Naive thymus-derived CD8-positive, alpha-beta T cell (primary cell): ENCODE measurements at places on chromosomes 11 and 22. TPM values are rescaled to one million over a fixed set of nuclear protein-coding genes. Genes with fewer than 3 reads are reported as not detected.

DNA sequence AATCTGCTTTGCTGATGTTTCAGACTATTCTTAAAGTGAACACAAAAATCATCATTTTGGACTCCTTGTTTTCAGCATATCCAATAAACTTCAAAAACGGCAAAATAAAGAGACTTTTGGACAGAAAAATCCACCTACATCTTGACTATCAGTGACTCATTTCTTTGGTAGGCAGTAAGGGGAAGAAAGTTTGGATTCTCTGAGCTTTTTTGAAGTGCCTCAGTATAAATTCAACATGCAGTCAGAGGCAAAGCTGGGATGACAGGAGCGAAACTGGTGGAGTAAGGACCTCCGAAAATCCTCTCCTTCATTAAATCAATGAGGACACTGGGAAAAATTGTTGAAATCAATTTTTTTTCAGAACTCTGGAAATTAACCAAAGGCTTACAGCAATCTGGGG lies 29.7 kb downstream of the EFCAB6 start:
- no peak overlapping the region for H3K4me3 ChIP-seq
- H3K4me1 ChIP-seq, result no peaks in the 10 kb centered on the region
- no peaks in the 10 kb centered on the region for H3K36me3 ChIP-seq

DNA sequence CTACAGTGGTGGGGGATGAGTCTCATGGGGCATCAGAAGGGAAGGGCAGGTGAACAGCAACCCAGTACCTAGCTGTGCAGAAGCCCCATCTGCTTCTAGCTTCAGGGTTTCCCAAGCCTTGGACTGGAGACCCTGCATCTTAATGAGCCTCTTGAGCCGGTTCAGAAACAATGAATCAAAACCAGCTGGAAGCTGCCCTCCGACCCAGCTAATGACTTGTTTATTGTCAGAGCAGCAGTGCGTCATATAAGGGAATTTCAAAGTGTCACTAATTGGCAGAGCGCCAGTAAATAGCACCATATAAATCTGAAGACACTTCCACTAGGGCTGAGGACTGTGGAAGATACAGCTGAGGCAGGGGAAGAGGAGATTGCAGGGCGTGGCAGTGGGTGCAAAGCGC lies 57.5 kb downstream of the RPUSD4 start:
- no peak for DNase-seq
- H3K36me3 ChIP-seq, result no peaks in the 10 kb centered on the region
- peaks cover 6% of the 10 kb centered on the region for H3K27me3 ChIP-seq
- H3K27ac ChIP-seq, result no peak overlapping the region
- no peak overlapping the region for H3K4me3 ChIP-seq

FXYD2 gene
- 14.4 TPM for total RNA-seq

- no peak overlapping the region for H3K4me3 ChIP-seq
- no peaks in the 10 kb centered on the region for H3K36me3 ChIP-seq
- H3K27me3 ChIP-seq, result no peaks in the 10 kb centered on the region
Observed at GRCh38 chr11:123507043-123507442, 77.0 kb downstream of the GRAMD1B start.

DNA sequence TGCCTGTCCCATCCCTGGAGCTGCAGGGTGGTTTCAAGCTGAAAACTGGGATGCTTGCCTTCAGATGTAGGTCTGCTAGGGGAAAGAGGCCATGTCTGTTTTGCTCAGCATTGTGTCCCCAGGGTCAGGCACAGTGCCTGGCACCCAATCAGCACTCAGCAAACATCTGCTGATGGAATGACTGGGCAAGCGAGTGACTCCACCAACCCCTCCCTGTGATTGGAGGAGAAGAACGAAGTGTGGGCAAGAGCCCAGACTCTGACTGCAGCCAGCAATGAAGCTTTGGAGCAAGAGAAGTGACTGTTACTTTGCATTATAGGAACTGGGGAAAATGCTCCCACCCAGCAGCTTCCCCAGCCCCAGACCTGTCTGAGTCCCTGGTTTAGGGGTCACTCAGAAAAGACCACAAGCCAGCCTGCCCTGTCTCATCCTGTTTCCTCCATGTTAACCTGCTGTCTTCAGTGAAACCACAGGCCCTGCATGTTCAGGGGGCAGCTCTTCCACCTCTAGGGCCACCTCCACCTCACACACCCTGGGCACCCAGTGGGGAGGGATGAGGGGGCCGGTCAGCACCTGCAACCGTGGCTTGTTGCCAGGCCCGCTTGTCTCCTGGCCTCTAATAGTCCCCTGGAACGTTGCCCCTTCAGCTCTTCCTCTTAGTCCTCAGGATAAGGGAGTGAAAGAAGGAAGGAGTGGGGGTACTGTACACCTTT lies 147.4 kb downstream of the TRIM29 start:
- no peak overlapping the region for H3K4me3 ChIP-seq
- no peaks in the 10 kb centered on the region for H3K4me1 ChIP-seq
- no peak overlapping the region for H3K27ac ChIP-seq

TALDO1 gene
- 120 TPM for total RNA-seq

GRCh38 chr11:6402561-6402981 lies 12.3 kb downstream of the SMPD1 start:
- peaks cover 31% of the 10 kb centered on the region for H3K36me3 ChIP-seq
- H3K4me1 ChIP-seq, result peaks cover 68% of the 10 kb centered on the region
- DNase-seq, result peak; percentile 98
- H3K27me3 ChIP-seq, result no peaks in the 10 kb centered on the region
- H3K27ac ChIP-seq, result peak overlapping the region; percentile 91

GRCh38 chr11:57473285-57473841 lies 13.0 kb downstream of the RTN4RL2 start:
- DNase-seq, result no peak
- H3K36me3 ChIP-seq, result no peaks in the 10 kb centered on the region
- no peak overlapping the region for H3K4me3 ChIP-seq
- H3K27ac ChIP-seq, result no peak overlapping the region
- H3K27me3 ChIP-seq, result no peaks in the 10 kb centered on the region

IGSF22 gene
- 5.4 TPM for total RNA-seq

- no peaks in the 10 kb centered on the region for H3K27me3 ChIP-seq
- no peaks in the 10 kb centered on the region for H3K36me3 ChIP-seq
- H3K27ac ChIP-seq, result peak overlapping the region; percentile 75
- no peak for DNase-seq
- H3K4me3 ChIP-seq, result no peak overlapping the region
Observed at GRCh38 chr22:24128021-24128420, 53.3 kb upstream of the SUSD2 start.

DNA sequence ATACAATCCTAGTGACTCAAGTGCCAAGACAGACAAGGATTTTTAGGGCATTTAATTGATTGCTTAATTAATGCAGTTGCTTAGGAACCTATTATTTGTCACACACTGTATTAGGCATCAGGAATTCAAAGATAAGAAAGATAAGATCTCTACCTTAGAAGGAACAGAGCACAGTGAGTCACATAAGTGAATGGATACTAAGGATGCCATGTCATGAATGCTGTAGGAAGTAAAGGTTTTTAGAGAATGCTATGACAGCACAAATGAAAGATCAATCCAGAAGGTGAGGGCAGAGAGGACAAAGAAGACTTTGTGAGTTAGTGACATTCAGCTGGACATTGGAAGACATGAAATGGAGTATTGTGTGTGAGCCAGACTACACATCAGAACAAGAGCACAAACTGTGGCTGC lies 147.9 kb upstream of the DDI1 start:
- H3K4me3 ChIP-seq, result no peak overlapping the region
- H3K27me3 ChIP-seq, result no peaks in the 10 kb centered on the region
- no peak for DNase-seq
- H3K4me1 ChIP-seq, result no peaks in the 10 kb centered on the region
- H3K36me3 ChIP-seq, result no peaks in the 10 kb centered on the region
- H3K27ac ChIP-seq, result no peak overlapping the region

- H3K27ac ChIP-seq, result no peak overlapping the region
- DNase-seq, result no peak
- peak overlapping the region; percentile 22 for H3K4me3 ChIP-seq
- peaks cover 21% of the 10 kb centered on the region for H3K4me1 ChIP-seq
Observed at GRCh38 chr11:102111011-102111786, 952 bp downstream of the YAP1 start.

DNA sequence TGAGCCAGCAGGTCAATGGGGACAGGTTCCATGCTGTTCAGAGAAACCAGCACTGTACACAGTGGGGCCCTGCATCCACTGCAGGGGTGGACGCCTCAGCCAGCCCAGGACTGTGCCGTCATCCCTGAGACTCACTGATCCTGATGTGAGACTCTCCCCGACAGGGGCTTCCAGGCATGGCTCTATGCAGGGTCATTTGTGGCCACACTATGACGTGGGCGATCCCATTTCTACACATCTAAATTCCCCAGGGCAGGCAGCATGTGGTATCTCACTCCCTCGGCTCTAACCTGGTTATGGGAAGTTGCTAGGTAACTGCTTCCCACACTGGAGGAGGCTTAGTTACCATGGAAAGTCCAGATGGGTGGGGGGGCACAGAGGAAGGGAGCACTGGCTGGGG lies 14.2 kb upstream of the FAM83F start:
- H3K27me3 ChIP-seq, result no peaks in the 10 kb centered on the region
- H3K27ac ChIP-seq, result peak overlapping the region; percentile 92
- no peak for DNase-seq
- H3K4me1 ChIP-seq, result peaks cover 34% of the 10 kb centered on the region
- no peaks in the 10 kb centered on the region for H3K36me3 ChIP-seq
- no peak overlapping the region for H3K4me3 ChIP-seq

DNA sequence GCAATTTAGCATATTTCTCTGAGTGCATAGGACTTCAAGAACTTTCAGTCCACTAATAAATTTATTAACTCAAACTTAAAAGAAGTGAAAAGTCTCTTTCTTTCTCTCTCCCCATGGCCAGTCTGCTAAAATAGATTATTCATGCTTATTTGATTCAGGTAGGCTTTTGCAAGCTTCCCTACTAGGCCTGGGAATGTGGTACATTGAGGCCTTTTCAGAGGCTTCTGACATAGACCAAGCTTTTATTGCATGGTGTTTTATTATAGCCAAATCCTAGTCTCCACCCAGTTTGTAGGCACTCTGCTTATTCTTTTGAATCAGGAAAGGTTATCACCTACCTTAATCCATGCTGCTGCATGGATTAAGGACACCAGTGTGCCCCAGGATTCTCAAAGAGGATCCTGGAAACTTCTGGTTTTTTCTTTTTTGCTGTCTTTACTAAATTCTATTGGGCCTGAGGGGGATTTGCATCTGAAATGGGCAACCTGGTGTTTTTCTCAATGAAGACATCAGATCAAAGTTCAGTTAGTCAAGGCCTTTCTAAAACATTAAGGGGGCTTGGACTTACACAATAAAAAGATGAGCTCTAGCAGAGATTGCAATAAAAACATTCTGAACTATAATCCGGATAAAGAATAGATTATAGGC lies 92.2 kb downstream of the ELP4 start:
- no peak overlapping the region for H3K4me3 ChIP-seq
- DNase-seq, result no peak
- H3K4me1 ChIP-seq, result no peaks in the 10 kb centered on the region
- peaks cover 45% of the 10 kb centered on the region for H3K36me3 ChIP-seq
- H3K27ac ChIP-seq, result no peak overlapping the region
- no peaks in the 10 kb centered on the region for H3K27me3 ChIP-seq

OR8A1 gene
- not detected for total RNA-seq

GRCh38 chr11:66151273-66151672 lies 81.2 kb downstream of the PACS1 start:
- H3K4me3 ChIP-seq, result no peak overlapping the region
- H3K36me3 ChIP-seq, result peaks cover 23% of the 10 kb centered on the region
- H3K4me1 ChIP-seq, result peaks cover 25% of the 10 kb centered on the region

DNA sequence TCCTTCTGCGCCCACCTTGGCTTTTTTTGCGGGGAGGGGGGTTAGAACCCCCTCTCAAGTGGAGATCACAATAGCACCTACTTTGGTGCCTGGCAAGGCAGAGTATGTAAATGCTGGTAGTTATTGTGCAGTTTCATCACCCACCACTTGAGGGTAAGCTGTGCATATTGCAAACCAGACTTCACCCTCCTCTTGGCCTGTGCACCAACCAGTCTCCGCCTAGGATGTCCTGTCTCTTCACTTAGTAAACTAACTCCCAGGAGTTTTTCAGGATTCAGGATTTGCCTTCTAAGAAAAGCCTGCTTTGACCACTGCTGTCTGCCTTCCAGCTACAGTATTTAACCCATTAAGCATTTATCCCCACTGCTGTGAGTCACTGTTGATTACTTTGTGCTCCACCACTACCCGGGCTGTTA lies 2.0 kb upstream of the UBXN1 start:
- H3K4me3 ChIP-seq, result peak overlapping the region; percentile 48
- peak overlapping the region; percentile 87 for H3K27ac ChIP-seq
- no peaks in the 10 kb centered on the region for H3K27me3 ChIP-seq
- no peaks in the 10 kb centered on the region for H3K36me3 ChIP-seq
- peak; percentile 13 for DNase-seq

- no peaks in the 10 kb centered on the region for H3K36me3 ChIP-seq
- peaks cover 8% of the 10 kb centered on the region for H3K4me1 ChIP-seq
- DNase-seq, result no peak
- H3K27me3 ChIP-seq, result no peaks in the 10 kb centered on the region
- no peak overlapping the region for H3K27ac ChIP-seq
Observed at GRCh38 chr11:102263379-102264003, 53.8 kb upstream of the BIRC3 start.

DNA sequence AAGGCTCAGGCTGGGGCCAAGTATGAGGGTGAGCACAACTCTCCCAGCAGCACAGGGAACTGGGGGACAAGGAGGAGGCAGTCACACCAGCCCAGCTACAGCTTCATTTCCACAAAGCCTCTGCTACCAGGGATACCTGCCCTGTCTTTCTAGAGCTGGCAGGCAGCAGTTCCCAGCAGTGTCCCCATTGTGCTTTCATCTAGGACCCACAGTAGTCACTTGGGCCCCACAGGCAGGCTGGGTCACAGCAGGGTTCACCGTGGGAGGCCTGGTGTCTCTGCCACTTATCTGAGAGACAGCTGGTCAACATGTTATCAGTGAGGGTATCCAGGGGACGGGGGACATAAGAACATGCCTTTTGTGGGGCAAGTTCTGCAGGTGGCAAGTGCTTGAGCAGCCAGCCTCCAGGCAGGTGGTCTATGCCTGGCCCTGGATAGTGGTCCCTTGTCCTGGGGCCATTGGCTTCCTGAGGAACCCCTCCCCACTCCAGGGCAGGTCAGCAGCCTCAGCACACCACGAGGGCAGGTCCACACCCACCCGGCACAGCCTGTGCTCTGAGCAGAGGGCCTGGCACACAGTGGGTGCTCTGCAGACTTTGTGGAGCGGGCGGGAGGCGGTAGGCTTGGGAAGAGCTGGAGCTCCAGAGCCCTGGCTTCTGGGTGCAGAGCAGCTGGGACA lies 29.9 kb downstream of the GNAZ start:
- no peaks in the 10 kb centered on the region for H3K36me3 ChIP-seq
- no peaks in the 10 kb centered on the region for H3K4me1 ChIP-seq
- no peaks in the 10 kb centered on the region for H3K27me3 ChIP-seq
- H3K27ac ChIP-seq, result no peak overlapping the region

- no peak overlapping the region for H3K4me3 ChIP-seq
- no peak overlapping the region for H3K27ac ChIP-seq
- no peak for DNase-seq
Observed at GRCh38 chr11:1218256-1218787, 4.5 kb upstream of the MUC5B start.
